Cardiac septum (tissue), 1 donor: ENCODE measurements at places on chromosomes 16 and 17. TPM values are rescaled to one million over a fixed set of nuclear protein-coding genes. Genes with fewer than 3 reads are reported as not detected.

DBNDD1 gene
- total RNA-seq, result 3.0 TPM

RBFOX1 gene
- total RNA-seq, result 27.1 TPM

GJC1 gene
- total RNA-seq, result 32.0 TPM

FMNL1 gene
- 12.2 TPM for total RNA-seq

MYO19 gene
- total RNA-seq, result 16.0 TPM

CCDC43 gene
- total RNA-seq, result 25.5 TPM

TADA2A gene
- 18.5 TPM for total RNA-seq

SCIMP gene
- 0.62 TPM for total RNA-seq

LPO gene
- total RNA-seq, result not detected

DVL2 gene
- 22.5 TPM for total RNA-seq

SLC5A10 gene
- 0.13 TPM for total RNA-seq

MT1B gene
- not detected for total RNA-seq

RAB11FIP4 gene
- 4.9 TPM for total RNA-seq

CCR7 gene
- total RNA-seq, result 0.32 TPM

HERPUD1 gene
- total RNA-seq, result 87.4 TPM

SLC47A1 gene
- total RNA-seq, result 11.8 TPM

VAT1L gene
- total RNA-seq, result 49.4 TPM

ITGA2B gene
- 1.7 TPM for total RNA-seq

TP53TG3F gene
- total RNA-seq, result not detected

PPY gene
- not detected for total RNA-seq

GGT6 gene
- not detected for total RNA-seq

HBZ gene
- not detected for total RNA-seq

IKZF3 gene
- 0.51 TPM for total RNA-seq

HEATR3 gene
- total RNA-seq, result 10.3 TPM

PNMT gene
- total RNA-seq, result 10.9 TPM

SPATA32 gene
- not detected for total RNA-seq

ATP1B2 gene
- total RNA-seq, result 2.7 TPM

VTN gene
- total RNA-seq, result 48.2 TPM

EXOC3L1 gene
- total RNA-seq, result 2.8 TPM

STAT5B gene
- 32.8 TPM for total RNA-seq

CD300H gene
- not detected for total RNA-seq

KRT28 gene
- total RNA-seq, result not detected

CLDN6 gene
- total RNA-seq, result 0.16 TPM

GJD3 gene
- 2.6 TPM for total RNA-seq

CD7 gene
- 0.62 TPM for total RNA-seq

OR2C1 gene
- not detected for total RNA-seq

DUS2 gene
- total RNA-seq, result 6.4 TPM

FN3KRP gene
- 16.2 TPM for total RNA-seq

RNU2-1 gene
- total RNA-seq, result 6,310 TPM

DHRS7C gene
- total RNA-seq, result 0.89 TPM

TBX6 gene
- total RNA-seq, result 0.57 TPM

RGS11 gene
- 31.4 TPM for total RNA-seq

STX1B gene
- total RNA-seq, result 1.6 TPM

BORCS6 gene
- total RNA-seq, result 6.8 TPM

ALOX15B gene
- total RNA-seq, result not detected

GPR142 gene
- 0.16 TPM for total RNA-seq

SMIM5 gene
- total RNA-seq, result 1.7 TPM

ARHGAP27 gene
- total RNA-seq, result 20.0 TPM

ZFP3 gene
- 12.6 TPM for total RNA-seq

IL21R gene
- 1.4 TPM for total RNA-seq

ITGAX gene
- total RNA-seq, result 5.9 TPM

MT1G gene
- 1.2 TPM for total RNA-seq

MYLK3 gene
- 150 TPM for total RNA-seq

MAP3K3 gene
- 101 TPM for total RNA-seq
